ENCODE measurements at places on chromosomes 12 and 14. TPM values are rescaled to one million over a fixed set of nuclear protein-coding genes. Genes with fewer than 3 reads are reported as not detected.

Gene CSRP2
- total RNA-seq = 27.9 TPM

Gene IQSEC3
- total RNA-seq = 0.19 TPM

Gene ARG2
- 22.8 TPM for total RNA-seq

Gene TMEM260
- 32.3 TPM for total RNA-seq

Gene KRT2
- total RNA-seq = not detected

Gene GZMH
- total RNA-seq = not detected

Gene NXPH4
- total RNA-seq = 10.6 TPM

Gene KRT6C
- total RNA-seq = not detected

- H3K4me3 ChIP-seq = no peak overlapping the region
- no peak for DNase-seq
- no peaks in the 10 kb centered on the region for H3K4me1 ChIP-seq
- no peaks in the 10 kb centered on the region for H3K36me3 ChIP-seq
- no peak overlapping the region for H3K27ac ChIP-seq
Measured at GRCh38 chr12:28550757-28551704, 360.8 kb downstream of the CCDC91 start.

GRCh38 chr12:49019443-49020324, 1.1 kb upstream of the PRKAG1 start:
- H3K27me3 ChIP-seq = no peaks in the 10 kb centered on the region
- no peaks in the 10 kb centered on the region for H3K36me3 ChIP-seq
- DNase-seq = peak; percentile 69
- peak overlapping the region; percentile 73 for H3K4me3 ChIP-seq
- H3K4me1 ChIP-seq = 0 out of 2 replicates have a peak, but pooled peaks cover 4% of the 10 kb centered on the region
- H3K27ac ChIP-seq = peak overlapping the region; percentile 98

DNA sequence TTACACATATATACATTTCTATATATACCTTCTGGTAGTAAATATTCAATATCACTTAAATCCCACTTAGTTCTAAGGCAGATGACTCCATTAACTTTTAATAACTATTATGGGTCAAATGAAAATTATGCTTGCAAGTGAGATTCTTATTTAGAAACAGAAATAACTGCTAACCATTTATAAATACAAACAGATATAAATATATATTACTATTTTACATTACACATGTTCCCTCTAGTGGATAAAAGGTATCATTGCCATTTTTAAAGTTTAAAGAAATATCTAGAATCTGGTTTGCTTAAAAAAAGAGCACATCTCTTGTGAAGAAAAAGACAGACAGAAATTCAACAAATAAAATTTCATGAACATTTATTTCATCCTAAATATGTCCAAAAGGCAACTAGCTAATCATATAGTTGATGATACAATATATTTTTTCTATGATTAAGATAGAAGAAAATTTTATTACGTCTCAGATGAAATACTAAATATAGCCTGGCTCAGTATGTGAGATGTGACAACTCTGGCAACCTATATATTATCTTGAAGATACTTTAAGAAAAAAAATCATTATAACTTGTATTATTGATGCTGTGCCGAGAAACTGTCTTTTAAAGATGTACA, 11.7 kb upstream of the RAD51AP1 start:
- no peak overlapping the region for H3K4me3 ChIP-seq
- H3K4me1 ChIP-seq = no peaks in the 10 kb centered on the region
- H3K27ac ChIP-seq = no peak overlapping the region
- no peaks in the 10 kb centered on the region for H3K36me3 ChIP-seq
- H3K27me3 ChIP-seq = no peaks in the 10 kb centered on the region

DNA sequence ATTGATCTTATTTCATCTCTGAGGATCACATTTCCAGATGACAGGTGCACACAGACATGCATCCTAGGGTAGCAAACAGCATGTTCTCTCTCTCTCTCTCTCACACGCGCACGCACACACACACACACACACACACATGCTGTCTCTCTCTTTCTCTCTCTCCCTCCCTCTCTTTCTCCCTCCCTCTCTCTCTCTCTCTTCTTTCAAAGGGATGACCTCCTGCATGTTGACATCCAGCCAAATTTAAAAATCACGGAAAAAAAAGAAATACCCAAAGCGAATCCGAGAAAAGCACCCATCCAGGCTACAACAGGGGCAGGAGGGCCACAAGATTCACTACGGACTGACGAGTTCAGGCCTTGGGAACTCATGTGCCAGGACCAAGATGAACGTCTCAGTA, 2.3 kb downstream of the KSR2 start:
- H3K4me3 ChIP-seq = no peak overlapping the region
- no peaks in the 10 kb centered on the region for H3K4me1 ChIP-seq
- no peak overlapping the region for H3K27ac ChIP-seq
- no peaks in the 10 kb centered on the region for H3K36me3 ChIP-seq

GRCh38 chr12:124520265-124520701, 47.1 kb downstream of the NCOR2 start:
- no peak for DNase-seq
- H3K36me3 ChIP-seq = peaks cover 3% of the 10 kb centered on the region
- H3K4me3 ChIP-seq = no peak overlapping the region
- no peak overlapping the region for H3K27ac ChIP-seq

DNA sequence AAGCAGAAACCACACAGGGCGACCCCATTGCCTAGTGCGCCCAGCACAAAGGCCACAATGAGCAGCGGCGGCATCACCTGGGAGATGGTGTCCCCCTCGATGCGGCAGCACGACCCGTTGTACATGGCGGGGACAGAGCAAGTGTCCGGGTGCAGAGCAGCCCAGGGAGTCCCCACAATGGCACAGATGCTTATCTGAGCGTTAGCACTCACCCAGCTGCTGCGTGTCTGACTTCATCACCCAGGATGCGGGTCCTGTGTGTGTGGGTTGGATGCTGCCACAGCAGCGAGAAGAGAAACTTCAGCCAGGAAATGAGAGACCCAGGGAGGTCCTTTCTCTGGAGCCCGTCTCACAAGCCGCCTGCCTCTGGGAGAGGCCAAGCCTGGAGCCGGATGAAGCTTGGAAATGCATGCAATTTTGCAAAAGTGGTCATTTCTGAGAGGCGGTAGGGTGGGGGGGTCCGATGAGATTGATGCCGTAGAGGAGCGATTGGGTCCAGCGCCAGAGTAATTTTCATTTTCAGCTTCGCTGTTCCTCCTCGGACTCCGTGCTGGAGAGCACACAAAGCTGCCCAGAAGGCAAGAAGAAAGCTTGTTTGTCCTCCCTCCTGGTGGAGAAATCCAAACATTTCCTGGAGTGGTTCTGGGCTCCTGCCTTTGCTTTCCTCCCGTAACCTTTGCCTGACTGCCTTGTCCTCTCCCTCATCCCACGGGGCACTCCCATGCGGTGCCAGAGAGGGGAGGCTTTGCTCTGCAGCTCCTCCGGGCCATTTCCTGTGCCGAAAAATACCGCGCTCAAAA, at the start of gene HCAR1:
TSS of gene HCAR1 (minus strand) at position 630 of the 800 bp plus-strand sequence. CDS start at position 125, 505 bp downstream.
- peak; percentile 51 for DNase-seq
- H3K27ac ChIP-seq = peak within 1 kb of the TSS; percentile 81
- H3K4me1 ChIP-seq = peaks cover 43% of the 10 kb centered on the region
- H3K4me3 ChIP-seq = peak within 1 kb of the TSS; percentile 47
- no peaks in the 10 kb centered on the region for H3K36me3 ChIP-seq
- H3K27me3 ChIP-seq = no peaks in the 10 kb centered on the region

GRCh38 chr12:121107681-121108080, 25.0 kb upstream of the P2RX7 start:
- H3K27ac ChIP-seq = no peak overlapping the region
- H3K27me3 ChIP-seq = no peaks in the 10 kb centered on the region
- no peaks in the 10 kb centered on the region for H3K36me3 ChIP-seq
- H3K4me1 ChIP-seq = no peaks in the 10 kb centered on the region
- no peak overlapping the region for H3K4me3 ChIP-seq

DNA sequence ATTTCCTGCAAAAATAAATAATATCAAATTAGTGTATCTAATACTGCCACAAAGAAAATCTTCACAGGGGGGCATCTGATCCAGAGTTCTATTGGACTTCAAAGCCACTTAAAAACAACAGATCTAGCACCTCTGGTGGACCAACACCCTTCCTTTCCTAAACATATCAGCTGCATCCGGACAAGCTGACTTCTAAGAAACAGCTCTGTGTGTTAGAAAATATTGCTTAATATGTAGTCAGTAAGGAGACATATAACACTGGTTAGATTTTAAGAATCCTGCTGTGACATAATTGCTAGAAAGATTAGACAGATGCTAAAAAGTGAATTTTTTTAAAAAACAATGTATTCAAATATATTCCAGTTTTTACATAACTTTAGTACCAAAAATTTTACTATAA, 61.1 kb upstream of the PTPRB start:
- no peaks in the 10 kb centered on the region for H3K27me3 ChIP-seq
- no peaks in the 10 kb centered on the region for H3K4me1 ChIP-seq
- no peak overlapping the region for H3K4me3 ChIP-seq
- H3K36me3 ChIP-seq = no peaks in the 10 kb centered on the region
